Cortex of kidney (tissue), 1 donor: ENCODE measurements at places on chromosomes 1 and 21.

DNA sequence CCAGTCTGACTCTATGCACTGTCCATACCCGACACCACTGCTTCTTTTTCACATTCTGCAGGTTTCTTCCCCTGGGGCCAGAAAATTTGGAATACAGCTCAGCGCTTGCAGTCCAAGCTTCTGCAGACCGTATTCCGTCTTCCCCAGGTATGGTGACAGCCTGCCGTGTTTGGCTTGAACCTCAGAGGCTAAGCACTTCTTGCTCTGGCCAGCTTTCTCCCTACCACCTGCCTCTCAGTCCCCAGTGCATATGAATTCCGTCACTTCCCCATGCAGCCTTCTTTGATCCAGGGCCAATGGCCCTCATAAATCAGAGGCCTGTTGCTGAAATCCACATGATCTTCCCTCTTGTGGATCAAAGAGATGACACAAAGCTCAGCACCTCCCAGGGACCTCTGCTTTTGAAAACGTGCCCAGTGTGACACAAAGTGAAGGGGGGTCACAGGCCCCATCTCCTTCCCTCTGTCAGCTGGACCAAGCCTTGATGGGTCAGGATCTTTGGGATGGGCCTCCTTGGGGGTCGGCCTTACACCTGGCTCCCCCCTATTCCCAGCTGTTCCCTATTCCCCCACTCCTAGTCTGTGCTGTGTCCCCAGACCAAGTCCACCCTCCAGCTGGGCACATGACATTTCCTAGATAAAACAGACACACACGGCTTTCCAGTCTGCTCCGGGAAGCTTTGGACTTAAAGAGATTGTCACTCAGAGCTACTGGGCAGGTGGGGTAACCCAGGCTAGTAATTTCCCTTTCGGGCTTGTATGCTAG, 66.6 kb downstream of the HMGB4 start:
- DNase-seq = no peak

- no peak for DNase-seq
These were observed 63.9 kb upstream of the DISP3 start for GRCh38 chr1:11414926-11415538.

DNA sequence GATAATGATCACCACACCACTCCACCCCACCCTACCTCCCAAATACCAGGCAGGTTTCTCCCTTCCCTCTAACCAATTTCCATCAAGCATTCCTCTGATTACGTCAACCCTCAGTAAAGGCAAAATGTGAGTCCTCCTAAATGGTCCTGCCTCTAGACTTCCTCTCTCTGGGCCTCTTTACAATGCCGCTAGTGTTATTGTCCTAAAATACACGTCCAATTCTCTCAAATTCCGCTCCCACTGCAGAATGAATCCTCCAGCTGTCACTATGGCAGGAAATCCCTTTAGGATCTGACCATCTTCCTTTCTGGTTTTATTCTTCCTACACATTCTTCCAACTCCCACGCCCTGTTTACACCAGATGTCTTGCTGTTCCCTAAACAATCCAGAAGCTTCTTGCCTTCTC, 68.7 kb downstream of the DEGS1 start:
- no peak for DNase-seq

DNA sequence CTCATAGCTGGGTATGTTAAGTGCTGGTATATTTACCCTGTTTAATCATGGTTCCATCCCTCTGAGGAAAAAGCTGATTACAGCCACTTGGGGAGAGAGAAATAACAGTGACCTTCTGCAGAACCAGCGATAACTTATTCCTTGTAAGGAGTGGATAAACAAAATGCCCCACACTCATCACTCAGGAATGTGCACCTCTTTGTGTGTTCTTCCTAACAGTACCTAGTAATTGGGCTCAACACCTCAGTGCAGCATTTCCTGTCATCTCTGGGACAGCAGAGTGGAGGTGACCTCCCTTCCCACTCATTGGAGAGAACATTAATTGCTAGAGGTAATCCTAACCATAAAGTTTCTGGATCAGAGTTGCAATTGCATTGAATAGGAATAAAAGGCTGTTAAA, 112.5 kb upstream of the F3 start:
- DNase-seq = no peak

DNA sequence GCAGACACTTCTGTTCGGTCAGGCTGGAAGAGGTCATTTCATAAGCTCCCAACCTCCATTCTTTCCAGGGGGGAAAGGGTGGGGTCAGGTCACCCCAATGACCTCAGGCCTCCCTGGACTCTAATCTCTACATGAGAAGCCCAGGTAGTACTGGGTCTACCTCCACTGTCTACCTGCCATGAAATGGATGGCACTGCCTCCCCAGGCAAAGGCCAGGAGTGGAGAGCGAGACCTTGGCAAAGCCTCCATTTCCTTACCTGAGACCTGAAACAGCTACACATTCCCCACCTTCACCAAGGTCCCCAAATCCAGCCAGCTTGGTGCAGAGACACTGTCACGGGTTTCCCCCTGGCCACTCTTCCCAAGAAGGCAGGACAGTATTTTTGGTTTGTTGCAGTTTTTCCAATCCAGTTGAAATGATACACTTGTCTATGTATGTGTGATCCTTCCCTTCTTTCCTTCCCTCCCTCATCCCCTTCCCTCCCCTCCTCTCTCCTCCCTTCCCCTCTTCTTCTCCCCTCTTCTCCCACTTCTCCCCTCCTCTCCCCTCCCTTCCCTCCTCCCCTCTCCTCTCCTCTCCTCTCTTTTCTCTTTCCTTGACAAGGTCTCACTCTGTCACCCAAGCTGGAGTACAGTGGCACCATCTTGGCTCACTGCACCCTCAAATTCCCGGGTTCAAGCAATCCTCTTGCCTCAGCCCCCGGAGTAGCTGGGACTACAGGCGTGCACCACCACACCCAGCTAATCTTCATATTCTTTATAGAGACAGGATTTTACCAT, 16.1 kb downstream of the BTG2 start:
- no peak for DNase-seq

DNA sequence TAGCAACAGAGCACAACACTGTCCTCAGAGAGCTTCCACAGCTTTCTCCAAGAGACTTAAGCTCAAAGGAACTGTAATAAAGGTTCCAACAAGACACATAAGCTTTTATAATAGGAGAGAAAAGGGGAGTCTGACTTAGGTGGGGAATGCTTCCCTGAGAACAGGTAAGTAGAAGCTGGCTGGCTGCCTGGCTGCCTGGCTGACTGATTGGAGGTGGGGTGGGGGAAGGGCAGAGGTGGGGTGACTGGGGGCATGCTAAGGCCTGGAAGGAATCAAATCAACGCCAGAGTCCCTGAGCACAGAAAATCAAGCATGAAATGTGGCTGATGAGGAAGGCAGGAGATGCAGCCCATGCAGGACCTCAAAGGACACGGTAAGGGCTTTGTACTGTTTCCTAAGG, 45.8 kb downstream of the DMAP1 start:
- DNase-seq = no peak

DNA sequence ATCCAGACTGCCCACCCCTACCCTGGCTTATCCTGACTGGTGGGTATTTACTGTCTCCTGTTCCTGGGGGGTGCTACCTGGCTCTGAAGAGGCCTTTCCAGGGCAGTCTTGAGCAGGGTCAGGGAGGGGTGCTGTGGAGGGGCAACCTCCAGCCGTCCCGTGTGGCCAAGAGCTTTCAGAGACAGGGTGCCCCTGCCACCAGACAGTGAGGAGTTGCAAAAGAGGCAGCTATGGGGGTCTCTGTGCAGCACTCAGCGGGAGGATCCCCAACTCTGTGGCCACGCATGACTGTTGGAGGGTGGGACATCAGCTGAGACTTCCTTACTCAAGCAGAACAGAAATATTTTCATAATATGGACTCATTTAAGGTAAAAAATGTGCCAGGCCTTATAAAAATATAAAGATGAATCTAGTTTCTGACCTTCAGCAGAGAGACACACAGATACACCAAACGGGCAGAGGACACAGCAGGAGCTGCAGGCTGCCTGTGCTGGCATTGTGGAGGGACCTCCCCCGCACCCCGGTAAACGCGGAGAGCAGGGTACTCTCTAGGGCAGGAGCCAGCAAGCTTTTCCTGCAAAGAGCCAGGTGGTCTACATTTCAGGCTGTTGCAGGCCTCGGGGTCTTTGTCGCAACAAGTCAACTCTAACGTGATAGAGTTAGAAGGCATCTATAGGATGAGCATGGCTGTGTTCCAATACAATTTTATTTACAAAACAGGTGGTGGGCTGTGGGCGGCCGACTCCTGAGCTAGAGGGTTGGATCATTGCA, 252.6 kb downstream of the RHOU start:
- DNase-seq = no peak

- DNase-seq = no peak
These were observed 141.0 kb downstream of the RPS6KC1 start for GRCh38 chr1:213192026-213192425.

DNA sequence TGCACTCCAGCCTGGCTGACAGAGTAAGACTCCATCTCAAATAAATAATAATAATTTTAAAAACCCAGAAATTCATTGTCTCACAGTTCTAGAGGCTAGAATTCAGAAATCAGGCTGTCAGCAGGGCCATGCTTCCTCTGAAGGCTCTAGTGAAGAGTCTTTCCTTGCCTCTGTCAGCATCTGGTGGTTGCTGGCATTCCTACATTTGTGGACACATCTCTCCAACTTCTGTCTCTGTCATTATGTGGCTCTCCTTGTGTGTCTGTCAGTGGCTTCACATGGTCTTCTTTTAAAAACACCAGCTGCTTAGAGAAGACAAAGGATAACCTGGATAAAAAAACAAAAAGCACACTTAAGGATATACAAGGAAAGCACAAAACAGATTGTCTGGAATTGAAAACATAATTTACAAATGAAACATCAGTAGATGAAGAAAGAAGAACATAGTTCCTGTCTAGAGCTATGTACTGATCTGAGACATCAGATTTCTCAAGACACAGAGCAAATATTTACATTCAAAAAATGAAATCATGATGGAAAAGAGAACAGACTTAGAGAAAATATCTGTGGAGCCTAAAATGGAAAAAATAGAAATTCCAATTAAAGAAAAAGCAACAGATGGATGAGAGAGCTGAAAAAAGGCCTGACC, 32.7 kb upstream of the ASB17 start:
- no peak for DNase-seq

GRCh38 chr1:147748676-147749350, 11.6 kb downstream of the GJA5 start:
- DNase-seq = no peak

- no peak for DNase-seq
These were observed 9.4 kb downstream of the E2F2 start for GRCh38 chr1:23521588-23521987.

GRCh38 chr1:102798718-102799117, 309.6 kb downstream of the COL11A1 start:
- no peak for DNase-seq

DNA sequence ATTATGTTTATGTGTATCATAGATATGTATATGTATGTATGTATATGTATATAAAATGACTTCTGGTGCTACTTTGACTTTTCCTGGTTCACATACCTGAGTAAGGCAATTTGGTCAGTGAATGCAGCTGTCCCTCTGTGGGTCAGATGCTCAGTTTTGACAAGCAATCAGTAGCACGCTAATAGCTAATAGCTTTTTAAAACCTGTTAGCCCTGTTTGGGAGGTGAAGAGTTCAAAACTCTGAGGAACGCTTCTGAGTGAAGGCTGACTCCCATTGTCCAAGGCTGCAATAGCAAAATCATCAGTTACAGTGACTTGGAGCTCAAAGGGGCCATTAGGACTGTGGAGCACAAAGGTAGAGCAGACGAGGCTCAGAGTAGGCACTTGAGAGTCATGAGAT, 67.2 kb downstream of the MARK1 start:
- DNase-seq = no peak

GRCh38 chr1:55546553-55546952, 331.4 kb upstream of the USP24 start:
- no peak for DNase-seq

DNA sequence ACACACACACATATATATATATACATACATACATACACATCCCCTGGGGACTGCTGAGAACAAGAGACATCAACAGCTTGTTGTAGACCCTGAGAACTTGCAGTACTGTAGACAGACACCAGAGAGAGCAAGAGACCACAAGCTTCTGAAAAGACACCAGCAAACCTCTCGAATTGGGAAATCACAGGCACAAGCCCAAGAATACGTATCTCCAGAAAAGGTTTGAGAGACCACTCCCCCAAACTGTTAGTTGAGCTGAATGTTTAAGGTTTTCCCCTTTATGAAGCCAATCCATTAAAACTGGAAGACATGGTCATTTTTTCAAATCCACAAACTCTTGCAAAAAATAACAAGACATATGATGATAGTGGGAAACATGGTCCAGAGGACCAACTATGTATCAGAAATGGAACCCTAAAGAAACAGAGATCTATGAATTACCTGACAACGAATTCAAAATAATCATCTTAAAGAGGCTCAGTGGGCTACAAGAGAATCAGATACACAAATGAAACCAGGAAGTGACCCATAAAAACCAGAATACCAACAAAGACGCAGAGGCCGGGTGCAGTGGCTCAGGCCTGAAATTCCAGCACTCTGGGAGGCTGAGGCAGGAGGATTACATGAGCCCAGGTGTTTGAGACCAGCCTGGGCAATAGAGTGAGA, 45.1 kb downstream of the SLC2A1 start:
- DNase-seq = no peak

DNA sequence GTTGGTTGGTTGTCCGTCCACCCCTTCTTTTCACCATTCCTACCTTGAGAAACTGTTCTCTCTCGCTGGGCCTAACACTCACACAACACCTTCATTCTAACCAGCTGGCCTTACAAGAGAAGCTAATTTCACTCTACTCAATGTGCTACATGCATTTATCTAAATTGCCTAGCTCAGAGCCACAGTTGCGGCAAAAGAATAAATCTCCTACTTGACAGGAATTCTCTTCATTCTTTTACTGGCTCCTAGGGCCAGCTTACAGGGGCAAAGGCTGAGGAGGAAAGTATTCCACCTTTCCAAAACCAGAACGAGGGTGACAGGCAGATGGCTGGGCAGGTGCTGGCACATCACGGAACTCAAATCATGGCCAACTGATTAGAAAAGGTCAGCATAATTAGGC, 6.5 kb downstream of the F3 start:
- DNase-seq = no peak

GRCh38 chr1:162736633-162737067, 53.9 kb upstream of the HSD17B7 start:
- no peak for DNase-seq

DNA sequence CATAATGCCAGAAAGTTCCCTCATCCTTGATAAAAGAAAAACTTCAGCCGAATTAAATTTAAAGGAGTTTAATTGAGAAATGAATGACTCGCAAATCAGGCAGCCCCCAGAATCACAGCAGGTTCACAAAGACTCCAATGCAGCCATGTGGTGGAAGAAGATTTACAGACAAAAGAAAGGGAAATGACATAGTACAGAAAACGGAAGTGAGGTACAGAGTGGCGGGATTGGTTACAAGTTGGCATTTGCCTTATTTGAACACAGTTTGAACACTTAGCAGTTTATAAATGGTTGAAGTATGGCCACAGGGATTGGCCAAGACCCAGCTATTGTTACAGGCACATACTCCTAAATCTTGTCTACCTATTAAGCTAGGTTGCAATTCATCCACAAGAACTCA, 46.6 kb downstream of the HIVEP3 start:
- no peak for DNase-seq

- DNase-seq = no peak
These were observed 99.4 kb downstream of the TSEN15 start for GRCh38 chr1:184150776-184151531.

GRCh38 chr1:15187175-15188129, 33.9 kb downstream of the TMEM51 start:
- DNase-seq = no peak

GRCh38 chr1:204624631-204625216, 60.8 kb downstream of the LRRN2 start:
- no peak for DNase-seq

GRCh38 chr1:903721-904271, 19.9 kb upstream of the SAMD11 start:
- DNase-seq = no peak
